ENCODE measurements at places on chromosomes 4 and X.

- no peak for DNase-seq
Measured at GRCh38 chrX:111180750-111181240, 84.8 kb downstream of the PAK3 start.

GRCh38 chr4:181595716-181596115, 647.5 kb upstream of the TENM3 start:
- no peak for DNase-seq

GRCh38 chrX:16822723-16823122, 36.5 kb downstream of the TXLNG start:
- no peak for DNase-seq

GRCh38 chr4:61254406-61254805, 54.3 kb downstream of the ADGRL3 start:
- DNase-seq: no peak

DNA sequence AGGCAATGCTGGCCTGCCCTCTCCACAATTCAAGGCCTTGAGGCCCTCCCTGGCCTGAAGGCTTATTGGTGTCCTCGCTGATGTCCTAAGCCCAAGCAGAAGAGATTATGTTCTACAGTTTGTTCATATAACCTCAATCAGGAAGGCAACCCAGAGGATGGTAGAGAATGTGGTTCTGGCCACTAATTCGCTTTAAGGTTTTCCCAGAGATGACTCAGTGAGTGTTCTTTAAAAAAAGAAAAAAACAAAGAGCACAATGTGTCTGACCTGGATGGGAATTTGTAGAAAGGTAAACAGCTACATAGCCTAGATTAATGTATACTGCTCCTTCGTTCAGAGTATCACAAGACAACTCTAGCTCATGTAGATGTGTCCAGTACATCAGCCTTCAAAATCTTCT, 66.0 kb downstream of the MANBA start:
- DNase-seq: no peak

GRCh38 chr4:36264207-36264826, 17.1 kb upstream of the DTHD1 start:
- DNase-seq: no peak

DNA sequence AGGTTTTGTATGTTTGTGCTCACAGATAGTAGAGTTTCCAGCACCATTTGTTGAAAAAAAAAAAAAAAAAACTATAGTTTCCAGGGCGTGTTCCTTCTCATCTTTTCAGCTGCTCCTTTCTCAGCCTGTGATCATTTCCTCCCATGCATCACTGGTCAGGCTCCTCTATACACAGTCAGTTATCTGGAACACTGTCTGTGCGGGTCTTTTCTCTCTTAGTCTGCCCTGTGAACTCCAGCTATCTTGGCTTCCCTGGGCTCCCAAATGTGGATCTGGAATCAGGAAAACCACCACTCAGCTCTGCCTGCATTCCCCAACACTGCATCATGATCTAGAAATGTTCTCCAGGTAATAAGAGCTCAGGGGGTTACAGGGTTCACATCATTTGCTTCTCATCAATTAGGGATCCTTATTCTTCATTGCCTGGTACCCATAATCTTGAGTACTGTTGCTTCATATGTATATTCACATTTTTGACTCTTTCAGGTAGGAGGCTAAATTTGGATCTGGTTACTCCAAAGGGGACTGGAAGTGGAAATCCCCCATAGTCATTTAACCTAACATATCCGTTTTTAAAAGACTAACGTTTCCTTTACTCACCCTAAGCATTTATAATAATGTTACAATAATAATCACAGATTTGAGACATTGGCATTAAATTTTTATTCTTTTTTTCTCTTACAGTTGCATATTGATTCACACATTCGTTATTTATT, 221.8 kb upstream of the KLF3 start:
- DNase-seq: no peak

- no peak for DNase-seq
Measured at GRCh38 chrX:40893251-40893910, 158.0 kb upstream of the MED14 start.

DNA sequence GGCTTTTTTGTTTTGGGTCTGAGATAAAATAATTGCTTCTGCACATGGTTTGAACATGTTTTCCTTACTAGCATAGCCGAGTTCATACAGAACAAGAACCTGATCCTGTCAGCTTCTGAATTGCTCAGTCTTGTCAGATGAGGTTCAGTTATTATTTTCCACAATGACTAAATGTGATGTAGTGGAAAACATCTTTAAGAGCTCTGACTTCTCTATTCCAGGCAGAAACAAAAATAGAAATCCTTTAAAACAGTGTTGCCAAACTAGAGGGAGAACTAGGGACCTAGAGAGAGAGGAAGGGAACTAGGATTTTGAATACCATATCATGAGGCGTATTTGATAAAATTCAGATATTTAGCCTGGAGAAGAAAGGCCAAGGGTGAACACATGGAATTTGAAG, 2.0 kb downstream of the ATP6AP2 start:
- no peak for DNase-seq

DNA sequence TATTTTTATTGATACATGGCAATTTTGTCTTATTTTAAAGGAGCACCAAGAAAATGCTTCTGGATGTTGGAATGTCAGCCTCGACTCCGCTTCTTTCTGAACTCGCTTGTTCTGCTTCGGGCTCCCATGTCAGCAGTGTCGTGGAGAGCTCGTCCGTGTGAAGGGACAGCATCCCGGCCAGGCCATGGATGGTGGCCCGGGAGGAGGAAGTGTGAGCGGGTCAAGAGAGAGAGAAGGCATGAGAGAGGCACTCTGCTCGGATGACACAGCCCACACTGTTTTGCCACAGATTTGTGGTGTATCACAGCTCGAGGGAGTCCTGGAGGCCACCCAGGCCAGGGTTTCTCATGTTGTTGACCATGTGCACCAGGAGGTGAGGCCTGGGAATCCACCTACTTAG, 107.0 kb downstream of the TRAPPC11 start:
- DNase-seq: no peak

DNA sequence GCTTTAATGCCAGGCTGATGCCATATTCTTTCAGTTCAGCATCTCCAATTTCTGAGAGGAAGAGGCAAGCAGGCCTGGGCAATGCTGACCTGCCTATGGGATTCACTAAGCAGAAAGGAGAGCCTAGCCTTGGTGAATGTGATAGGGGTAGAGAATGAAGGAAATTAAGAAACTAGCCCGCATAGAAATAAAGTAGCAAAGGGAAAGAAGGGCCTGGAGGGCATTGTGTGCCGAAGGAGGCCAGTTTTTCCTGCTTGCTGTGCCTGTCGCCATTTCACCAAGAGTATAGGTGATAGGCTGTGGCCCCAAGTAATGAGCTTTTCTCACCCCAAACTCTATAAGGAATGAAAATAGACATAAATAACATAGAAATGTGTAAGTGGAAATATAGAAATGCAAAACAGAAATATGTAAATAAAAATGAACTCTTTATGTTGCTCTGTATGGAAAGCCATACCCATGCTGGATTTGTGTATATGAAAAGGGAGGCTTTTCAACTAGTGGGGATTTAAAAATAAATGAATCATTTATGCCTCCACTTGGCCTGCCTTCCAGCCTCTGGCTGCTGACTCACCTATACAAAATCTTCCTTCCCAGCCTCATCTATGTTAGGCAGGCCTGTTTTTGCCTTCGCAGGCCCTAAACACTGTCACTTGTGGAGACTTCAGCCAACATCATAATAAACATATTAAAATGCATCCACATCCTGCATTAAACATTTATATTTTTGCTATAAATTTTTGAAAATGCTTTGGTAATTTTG, 5.1 kb upstream of the OCRL start:
- no peak for DNase-seq

GRCh38 chrX:2464677-2465166, 36.1 kb downstream of the DHRSX start:
- DNase-seq: no peak
